ENCODE measurements at places on chromosomes 2 and 18.

DNA sequence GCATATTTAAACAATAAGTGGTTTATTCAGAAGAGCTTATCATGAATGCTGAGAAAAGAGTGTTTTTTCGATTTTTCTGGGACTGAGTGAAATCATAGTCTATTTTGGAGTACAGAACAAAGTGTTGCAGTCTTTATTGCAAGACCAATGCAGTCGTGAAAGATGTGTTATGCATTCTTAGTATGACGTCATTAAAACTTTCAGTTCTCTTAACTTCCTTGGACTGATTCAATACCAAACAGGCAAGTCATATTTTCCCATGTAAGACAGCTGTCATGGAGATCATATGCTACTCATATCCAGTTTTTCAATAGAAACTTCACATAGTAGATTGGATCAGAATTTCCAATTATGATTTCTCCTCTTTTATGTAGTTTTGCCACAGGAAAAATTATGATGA lies 92.6 kb downstream of the RIT2 start:
- no peak for DNase-seq

DNA sequence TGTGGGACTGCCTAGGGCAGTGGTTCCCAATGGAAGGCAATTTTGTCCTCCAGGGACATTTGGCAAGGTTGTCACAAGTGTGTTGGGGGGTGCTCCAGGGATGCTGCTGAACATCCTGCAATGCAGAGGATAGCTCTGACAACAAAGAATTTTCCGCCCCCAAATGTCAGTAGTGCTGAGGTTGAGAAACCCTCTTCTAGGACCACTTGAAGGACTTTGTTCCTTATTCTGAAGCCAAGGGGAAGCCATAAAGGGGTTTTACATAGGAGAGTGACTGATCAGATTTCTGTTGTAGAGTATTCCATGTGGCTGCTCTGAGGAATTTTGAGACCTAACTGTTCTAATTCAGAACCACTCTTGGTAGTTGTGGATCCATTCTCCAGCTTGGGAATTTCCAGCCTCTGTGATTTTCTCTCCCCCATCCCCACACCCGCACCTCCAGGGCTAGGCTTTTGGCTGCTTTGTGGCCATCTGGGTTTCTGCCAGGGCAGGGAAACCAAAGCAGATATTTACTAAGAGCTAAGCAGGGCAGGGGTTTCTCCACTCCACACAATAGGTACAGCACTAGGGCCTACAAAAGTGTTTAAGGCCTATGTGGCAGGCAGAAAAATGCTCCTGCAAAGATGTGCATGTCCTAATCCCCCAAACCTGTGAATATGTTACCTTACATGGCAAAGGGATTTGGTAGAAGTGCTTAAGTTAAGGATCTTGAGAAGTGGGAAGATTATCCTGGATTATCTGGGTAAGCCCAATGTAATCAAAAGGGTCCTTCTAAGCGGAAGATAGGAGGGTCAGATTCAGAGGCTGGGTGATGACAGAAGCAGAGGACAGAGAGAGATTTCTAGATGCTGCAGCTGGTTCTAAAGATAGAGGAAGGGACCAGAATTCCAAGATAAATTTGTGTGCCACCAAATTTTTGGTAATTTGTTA lies 135.4 kb downstream of the TMEM17 start:
- no peak for DNase-seq

DNA sequence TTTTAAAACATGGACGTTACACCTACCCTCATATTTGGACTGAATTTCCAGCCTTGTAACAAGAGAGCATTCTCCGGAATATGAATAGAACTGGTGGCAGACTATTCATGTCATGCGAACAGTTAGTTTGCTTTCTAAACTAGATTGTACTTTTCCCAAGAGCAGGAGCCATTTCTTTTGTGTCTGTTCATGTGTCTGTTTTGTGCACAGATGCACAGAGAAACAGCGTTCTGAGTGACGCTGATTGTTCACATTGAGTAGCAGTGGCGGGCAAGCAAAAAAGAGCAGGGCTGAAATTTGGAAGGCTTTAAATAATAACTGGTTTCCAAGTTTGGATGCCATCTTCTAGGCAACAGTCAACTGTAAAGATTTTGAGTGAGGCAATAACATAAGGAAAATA lies 200.3 kb downstream of the NRXN1 start:
- no peak for DNase-seq

DNA sequence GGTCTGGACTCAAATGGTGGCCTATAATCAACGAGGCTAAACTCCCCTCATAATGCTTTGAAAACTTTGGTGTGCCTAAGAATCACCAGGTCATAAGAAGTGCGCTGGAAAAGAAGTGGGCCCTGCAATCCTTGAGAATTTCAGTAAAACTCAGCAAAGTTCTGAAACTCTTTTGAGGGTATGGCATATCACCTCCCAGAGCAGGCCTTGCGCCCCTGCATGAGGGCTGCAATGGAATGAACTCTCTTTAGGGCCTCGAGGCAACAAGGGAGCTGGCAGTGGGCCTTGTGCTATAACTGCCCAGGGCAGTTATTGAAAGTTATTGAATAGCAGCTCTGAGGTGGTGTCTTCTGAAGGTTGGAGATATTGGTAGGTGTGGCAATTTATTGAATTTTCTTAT lies 34.5 kb upstream of the AFF3 start:
- DNase-seq: no peak

DNA sequence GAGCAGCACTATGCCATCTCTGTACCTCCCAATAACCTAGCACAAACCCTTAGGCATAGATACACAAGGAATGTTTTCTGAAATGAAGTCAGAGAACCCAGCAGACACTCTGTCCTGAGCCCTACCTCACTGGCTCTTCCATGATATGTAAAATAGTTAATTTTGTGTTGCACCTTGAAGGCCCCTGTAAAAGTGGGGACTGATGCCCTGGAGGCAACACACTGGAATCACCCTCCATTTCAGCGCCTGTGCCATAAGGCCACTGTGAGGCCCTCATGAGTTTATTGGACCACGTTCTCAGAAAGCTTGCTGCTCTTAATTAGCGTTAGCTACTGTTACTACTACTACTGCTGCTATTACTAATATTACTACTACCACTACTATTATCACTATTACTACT lies 670.1 kb upstream of the SOX11 start:
- no peak for DNase-seq

DNA sequence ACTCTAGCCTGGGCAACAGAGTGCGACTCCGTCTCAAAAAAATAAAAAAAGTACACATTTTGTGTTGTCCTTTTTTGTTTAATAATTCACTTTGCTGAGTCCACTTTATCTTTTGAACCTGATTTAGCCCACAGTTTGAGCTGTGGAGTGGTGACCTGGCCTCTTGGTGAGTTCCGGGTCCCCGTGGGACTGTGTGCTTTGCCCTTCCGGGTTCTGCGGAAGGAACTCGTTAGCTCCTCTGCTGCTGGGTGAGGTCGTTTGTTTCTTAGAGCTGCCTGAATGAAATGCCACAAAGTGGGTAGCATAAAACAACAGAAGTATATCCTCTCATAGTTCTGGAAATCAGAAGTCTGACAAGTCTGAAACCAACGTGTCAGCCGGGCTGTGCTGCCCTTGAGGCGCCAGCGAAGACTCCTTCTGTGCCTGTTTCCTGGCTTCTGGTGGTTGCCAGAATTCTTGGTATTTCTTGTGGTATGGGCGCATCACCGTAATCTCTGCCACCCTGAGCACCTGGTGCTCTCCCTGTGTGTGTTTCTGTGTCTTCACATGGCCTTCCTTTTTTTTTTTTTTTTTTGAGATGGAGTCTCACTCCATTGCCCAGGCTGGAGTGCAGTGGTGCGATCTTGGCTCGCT lies 3.5 kb downstream of the EFHD1 start:
- DNase-seq: no peak

GRCh38 chr2:54687595-54688152 lies 35.8 kb upstream of the EML6 start:
- no peak for DNase-seq
